ENCODE measurements at places on chromosomes 12 and 14. TPM values are rescaled to one million over a fixed set of nuclear protein-coding genes. Genes with fewer than 3 reads are reported as not detected.

The ETFBKMT gene
- total RNA-seq, result 2.7 TPM

The PLA2G1B gene
- not detected for total RNA-seq

The TGFB3 gene
- total RNA-seq, result 4.1 TPM

The PTPRB gene
- 173 TPM for total RNA-seq

The PTPRQ gene
- total RNA-seq, result under 0.01 TPM

The DTX3 gene
- total RNA-seq, result 4.1 TPM

The CYP27B1 gene
- 0.80 TPM for total RNA-seq

The ADAMTS20 gene
- not detected for total RNA-seq

The AHNAK2 gene
- total RNA-seq, result 112 TPM

The ANKS1B gene
- total RNA-seq, result 1.1 TPM

The FGF6 gene
- not detected for total RNA-seq

The MFAP5 gene
- total RNA-seq, result not detected

The C14orf132 gene
- 6.0 TPM for total RNA-seq

The NRXN3 gene
- total RNA-seq, result 0.22 TPM

The PKP2 gene
- 8.7 TPM for total RNA-seq

The ACSS3 gene
- 0.43 TPM for total RNA-seq

The TSFM gene
- total RNA-seq, result 27.5 TPM

The CLEC2A gene
- not detected for total RNA-seq

The OAS1 gene
- 4.0 TPM for total RNA-seq

The KLRD1 gene
- total RNA-seq, result 0.07 TPM

The MGAT4C gene
- total RNA-seq, result under 0.01 TPM

The KRT7 gene
- 206 TPM for total RNA-seq

The TMEM119 gene
- not detected for total RNA-seq

The TAS2R50 gene
- total RNA-seq, result 6.0 TPM

The BEST3 gene
- 0.07 TPM for total RNA-seq

Data from thoracic aorta endothelial cell (primary cell).